Left lung (tissue), 14 donors: ENCODE measurements at places on chromosomes 2 and 18. TPM values are rescaled to one million over a fixed set of nuclear protein-coding genes. Genes with fewer than 3 reads are reported as not detected.

The KCNJ3 gene
- polyA plus RNA-seq, result 0.27 TPM

- DNase-seq, result no peak
Observed at GRCh38 chr18:3790703-3791102, 340.7 kb downstream of the TGIF1 start.

- DNase-seq, result no peak
Observed at GRCh38 chr2:234269769-234270204, 219.3 kb downstream of the SPP2 start.

DNA sequence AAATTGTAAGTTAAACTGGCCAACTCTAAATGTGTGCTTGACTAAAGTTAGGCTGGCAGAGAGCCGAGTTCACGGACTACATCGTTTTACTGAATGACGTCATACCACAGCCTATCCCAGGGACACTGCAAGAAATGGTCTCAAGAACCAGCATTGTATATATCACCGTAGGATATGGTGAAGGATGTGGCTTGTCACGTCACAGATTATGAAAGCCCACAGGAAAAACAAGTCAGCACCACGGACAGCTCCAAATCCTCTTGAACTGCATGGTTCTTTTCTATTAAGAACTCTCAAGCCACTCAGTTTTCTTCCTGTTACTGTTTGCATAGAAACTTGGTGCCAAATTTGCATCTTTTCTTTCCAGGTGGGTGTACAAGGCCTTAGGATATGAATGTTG lies 85.1 kb upstream of the ACAA2 start:
- peak; percentile 42 for DNase-seq

DNA sequence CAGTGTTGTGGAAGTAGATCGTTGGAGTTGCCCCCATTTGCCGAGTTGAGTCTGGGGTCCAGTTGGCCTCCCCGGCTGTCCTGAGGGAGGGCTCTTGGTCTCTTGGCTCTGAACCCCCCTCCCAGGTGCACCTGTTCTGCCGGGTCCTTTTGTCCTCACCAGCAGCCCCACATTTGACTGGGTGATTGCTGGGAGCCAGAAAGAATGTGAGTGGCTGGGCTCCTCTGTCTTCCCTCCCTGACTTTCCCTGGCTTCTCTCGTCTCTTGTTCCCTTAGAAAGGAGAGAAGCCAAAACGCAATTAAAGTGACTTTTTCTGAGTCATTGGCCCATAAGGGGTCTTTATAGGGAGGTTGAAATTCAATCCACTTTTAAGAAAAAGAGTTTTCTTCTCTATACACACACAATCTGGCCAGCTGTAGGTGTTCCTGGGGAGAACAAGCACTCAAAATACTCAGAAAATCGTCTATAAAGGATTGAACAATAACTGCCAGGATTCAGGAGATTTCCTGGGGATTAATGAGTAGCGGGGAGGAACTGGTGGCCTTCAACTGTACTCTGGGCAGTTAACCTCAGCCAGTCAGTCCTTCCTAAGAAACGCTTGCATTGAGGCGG lies 131.0 kb downstream of the TMEM182 start:
- DNase-seq, result no peak

GRCh38 chr2:9964334-9964980 lies 13.0 kb downstream of the GRHL1 start:
- no peak for DNase-seq

DNA sequence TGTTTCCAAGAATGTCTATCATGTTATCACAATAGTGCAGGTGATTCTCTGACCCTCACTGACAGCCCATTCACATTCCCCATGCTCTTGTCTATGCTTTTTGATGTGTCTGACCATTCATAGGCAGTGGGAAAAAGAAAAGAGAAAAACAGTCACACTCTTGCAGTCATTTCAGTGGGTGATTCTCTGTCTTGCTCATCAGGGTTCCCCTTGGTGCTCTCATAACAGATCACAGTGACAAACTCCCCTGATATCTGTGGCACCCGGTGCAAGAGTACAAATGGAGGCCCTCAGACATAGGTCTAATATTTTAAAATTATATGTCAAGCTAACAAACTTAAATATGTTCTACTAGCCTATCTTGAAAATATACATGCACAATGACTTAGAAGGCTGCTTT lies 72.7 kb upstream of the PPP1CB start:
- no peak for DNase-seq

The DNER gene
- 2.1 TPM for polyA plus RNA-seq

DNA sequence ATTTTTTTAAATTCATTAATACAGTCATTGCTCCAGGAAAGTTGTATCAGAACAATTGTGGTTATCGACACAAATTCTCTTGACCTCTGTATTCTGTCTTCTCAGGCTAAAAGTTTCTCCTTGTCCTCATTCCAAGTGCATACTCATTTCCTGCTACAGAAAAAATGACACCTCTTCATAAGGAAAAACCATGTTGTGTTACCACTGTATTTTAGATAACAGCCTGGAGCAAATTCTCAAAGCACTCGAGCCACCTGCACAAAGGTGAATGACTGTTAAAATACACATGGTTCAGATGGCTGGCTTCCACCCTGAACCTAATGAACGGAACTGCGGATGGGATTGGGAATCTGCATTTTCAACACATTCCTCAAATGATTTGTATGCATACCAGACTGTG lies 586.5 kb downstream of the EPHA4 start:
- no peak for DNase-seq

The WNT10A gene
- polyA plus RNA-seq, result not detected
